ENCODE measurements at places on chromosomes 3 and 15.

GRCh38 chr3:15387735-15388134, 39.6 kb downstream of the METTL6 start:
- DNase-seq: no peak

DNA sequence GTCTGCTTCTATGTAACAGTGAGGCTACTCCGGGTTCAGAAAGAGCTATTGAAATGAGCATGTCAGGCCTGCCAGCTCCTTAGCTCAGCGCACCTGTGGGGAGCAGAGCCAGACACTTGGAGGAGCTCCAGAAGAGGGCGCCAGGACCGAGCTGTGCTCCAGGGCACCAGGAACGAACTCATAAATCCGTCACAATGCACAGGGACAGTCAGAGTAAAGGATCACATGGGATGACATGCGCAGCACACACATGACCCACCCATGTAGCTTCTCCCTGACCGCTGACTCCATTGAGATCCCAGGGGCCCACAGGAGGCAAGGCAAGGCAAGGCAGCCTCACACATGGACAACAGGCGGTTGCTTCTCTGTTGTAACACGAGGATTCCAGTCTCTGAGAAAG, 26.0 kb upstream of the GNB5 start:
- no peak for DNase-seq

- no peak for DNase-seq
Observed at GRCh38 chr3:176097027-176097426, 1100.3 kb downstream of the TBL1XR1 start.

DNA sequence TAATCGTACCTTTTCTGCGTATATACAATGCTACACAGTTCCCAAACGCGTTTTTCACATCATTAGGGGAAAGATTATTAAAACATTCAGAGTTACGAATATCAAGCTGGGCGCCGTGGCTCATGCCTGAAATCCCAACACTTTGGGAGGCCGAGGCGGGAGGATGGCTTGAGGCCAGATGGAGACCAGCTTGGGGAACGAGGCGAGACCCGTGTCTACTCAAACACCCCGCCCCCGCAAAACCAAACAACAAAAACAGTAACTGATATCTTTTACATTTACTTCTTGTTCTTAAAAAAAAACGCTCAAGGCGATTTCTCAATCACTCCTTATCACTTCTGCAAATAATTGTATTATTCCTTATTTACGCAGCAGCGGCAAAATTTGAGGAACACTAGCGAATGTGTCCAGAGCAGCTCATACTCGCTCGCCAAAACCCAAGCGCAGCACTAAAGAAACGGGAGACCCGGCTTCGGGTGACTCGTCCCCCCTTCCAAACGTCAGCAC, 1.2 kb downstream of the ZBTB11 start:
- DNase-seq: no peak

GRCh38 chr3:182585532-182586150, 207.7 kb upstream of the ATP11B start:
- DNase-seq: no peak

- no peak for DNase-seq
Observed at GRCh38 chr15:45849136-45849535, 214.3 kb downstream of the SQOR start.

- DNase-seq: no peak
Observed at GRCh38 chr3:43857361-43858293, 166.9 kb downstream of the ABHD5 start.

DNA sequence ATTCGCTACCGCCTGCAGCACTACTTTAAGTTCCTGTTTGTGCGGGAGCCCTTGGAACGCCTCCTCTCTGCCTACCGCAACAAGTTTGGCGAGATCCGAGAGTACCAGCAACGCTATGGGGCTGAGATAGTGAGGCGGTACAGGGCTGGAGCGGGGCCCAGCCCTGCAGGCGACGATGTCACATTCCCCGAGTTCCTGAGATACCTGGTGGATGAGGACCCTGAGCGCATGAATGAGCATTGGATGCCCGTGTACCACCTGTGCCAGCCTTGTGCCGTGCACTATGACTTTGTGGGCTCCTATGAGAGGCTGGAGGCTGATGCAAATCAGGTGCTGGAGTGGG, 995 bp downstream of the CHST14 start:
- no peak for DNase-seq

DNA sequence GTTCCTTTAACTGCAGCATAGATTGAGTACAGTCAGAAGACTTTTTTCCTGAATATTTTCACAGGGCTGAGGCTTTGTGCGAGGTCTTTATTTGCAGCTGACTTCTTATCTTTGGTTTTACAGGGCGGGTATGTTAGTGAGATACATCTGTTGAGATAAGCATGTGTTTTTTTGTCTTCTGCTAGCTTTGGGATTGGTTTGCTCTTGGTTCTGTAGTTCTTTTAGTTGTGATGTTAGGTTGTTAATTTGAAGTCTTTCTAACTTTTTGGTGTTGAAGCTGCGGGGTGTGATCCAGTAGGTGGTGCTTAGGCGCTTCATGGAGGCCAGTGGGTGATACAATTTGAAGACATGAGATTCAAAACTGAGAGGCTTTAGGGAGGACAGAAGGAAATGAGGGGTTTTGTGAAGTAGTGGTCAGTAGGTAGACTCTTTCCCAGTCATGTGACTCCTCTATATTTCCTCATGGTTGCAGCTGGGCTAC, 67.9 kb upstream of the TNFSF10 start:
- no peak for DNase-seq

DNA sequence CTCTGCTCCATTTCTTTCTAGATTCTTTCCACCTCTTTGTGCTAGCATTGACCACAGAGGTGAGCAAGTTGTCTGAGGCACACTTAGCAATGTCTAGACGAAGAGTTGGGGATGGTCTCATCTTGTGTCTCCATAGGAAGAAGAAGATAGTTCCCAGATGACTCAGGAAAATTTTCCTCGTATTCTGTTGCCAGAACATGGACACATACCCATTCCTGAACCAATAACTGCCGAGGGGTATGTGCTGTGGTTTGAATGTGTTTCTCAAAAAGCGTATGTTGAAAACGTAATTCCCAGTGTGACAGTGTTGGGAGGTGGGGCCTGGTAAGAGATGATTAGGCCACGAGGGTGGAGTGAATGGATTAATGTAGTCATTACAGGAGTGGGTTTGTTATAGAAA, 107.5 kb upstream of the GALNT15 start:
- no peak for DNase-seq

DNA sequence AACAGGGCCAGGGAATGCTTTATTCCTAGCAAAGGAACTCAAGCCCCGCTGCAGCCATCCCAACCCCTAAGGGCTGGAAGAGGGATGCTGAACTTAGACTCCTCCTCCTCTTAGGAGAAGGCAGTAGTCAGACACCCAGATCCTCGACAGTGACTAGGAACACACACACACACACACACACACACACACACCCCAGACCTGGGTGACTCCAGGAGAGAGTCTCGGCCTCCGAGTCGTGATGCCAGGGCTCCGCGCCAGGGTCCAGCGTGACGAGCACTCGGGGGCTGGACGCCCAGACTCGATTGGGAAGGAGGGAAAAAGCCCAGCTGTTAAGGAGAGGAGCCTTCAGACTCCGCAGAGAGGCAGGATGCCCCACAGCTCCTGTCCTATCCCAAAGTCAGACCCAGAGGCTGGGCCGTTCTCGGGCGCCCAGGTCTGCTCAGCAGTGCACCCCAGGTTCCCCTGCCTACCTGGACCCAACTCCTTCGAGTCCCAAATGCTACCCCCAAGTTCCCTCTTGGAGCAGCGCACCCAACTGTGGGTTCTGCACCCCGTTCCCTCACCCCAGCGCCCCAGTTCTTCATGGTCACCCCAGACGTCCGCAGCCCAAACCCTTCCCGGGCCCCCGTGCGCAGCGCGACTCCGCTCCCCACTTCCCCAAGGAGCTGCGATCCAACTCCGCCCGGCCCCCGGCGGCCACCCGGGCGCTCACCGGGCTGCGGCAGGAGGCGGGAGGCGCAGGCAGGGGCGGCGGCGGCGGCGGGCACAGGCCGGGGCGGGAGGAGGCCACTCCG, 421 bp downstream of the BMF start:
- no peak for DNase-seq

- DNase-seq: no peak
Observed at GRCh38 chr3:71423151-71423906, 160.2 kb downstream of the FOXP1 start.
